ENCODE measurements at places on chromosomes 3 and 15.

DNA sequence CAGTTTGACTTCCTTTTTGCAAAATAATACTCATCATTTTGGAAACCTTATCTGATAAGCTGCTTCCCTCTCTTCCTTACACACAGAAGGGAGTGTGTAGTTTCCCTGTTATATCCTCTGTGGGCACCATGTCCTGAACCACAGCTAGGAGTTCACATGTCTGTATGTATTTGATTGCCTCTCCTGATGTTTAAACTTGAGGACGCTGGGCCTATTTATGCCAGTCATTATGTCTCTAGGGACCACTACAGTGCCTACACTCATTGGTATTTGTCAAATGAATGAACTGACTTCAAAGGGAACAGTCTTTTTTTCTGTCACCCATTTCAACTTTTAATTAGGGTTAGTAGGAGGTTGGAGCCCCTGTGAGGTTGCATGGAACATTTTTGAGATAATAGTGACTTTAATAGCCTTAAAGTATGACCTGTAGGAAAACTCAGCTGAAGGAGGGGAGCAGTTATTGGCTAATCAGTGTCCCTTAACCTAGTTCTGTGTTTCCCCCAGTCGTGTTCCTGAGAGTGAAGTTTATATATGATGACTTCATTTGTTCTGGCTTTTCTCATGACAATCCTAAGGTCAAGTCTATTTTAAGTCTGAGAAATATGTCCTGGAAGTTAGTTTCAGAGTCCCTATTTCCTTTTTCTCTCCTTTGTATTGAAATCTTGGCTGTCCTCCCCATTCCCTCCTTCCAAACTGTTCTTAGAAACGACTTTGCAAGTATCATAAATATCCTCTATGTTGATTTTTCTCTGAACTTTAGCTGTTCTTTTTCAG is 28.9 kb downstream of the PDE8A start:
- DNase-seq = no peak

DNA sequence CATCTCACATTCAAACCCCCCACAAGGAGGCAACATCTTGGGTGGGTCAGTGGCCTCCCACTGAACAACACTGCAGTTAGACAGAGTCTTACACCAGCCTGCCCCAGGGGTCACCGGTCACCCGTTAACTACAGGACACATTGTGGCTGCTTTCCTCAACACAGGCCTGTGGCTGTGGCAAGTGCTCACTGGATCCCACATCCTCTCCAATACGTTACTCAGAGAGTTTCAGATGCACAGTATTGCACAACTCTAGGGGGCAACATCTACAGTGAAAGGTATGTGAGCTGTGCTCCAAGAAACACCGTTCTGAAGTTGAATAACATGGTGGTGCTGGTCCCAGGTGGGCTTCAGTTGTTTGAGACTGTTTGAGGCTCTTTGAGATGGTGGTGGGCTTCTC is 41.0 kb downstream of the CTDSPL start:
- no peak for DNase-seq

- no peak for DNase-seq
Observed at GRCh38 chr3:54714035-54714434, 213.8 kb downstream of the LRTM1 start.

GRCh38 chr3:74842141-74842540 is 227.7 kb upstream of the CNTN3 start:
- no peak for DNase-seq

DNA sequence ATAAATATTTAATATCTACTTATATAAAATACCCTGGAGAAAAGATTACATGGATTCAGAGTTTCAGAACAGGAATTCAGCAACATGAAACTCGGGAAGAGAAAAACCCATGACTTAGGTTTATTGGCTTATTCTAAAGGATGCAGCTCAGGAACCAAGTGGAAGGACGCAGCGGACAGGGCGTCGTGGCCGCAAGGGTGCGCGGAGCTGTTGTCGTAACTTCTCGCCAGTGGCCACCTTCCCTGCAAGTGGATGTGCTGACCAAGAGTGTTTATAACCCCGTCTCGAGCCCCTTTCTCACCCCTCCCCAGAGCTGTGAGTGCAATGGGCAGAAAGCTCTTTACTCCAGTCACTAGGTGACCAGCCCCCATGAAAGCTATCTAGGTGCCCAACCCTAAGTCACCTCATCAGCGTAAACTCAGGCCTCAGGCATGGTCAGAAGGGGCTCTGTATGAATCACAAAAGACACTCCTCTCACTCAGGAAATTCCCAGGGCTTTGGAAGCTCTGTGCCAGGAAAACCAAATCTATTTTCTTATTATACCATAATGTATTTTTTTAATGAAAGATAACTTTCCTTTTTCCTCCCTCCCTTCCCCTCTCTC is 77.3 kb downstream of the CHRNA7 start:
- no peak for DNase-seq

GRCh38 chr15:85707519-85708338 is 87.0 kb downstream of the KLHL25 start:
- DNase-seq = no peak

- DNase-seq = no peak
Observed at GRCh38 chr3:190840146-190840545, 22.3 kb downstream of the GMNC start.

GRCh38 chr3:156782921-156783320 is 43.2 kb upstream of the LEKR1 start:
- no peak for DNase-seq

DNA sequence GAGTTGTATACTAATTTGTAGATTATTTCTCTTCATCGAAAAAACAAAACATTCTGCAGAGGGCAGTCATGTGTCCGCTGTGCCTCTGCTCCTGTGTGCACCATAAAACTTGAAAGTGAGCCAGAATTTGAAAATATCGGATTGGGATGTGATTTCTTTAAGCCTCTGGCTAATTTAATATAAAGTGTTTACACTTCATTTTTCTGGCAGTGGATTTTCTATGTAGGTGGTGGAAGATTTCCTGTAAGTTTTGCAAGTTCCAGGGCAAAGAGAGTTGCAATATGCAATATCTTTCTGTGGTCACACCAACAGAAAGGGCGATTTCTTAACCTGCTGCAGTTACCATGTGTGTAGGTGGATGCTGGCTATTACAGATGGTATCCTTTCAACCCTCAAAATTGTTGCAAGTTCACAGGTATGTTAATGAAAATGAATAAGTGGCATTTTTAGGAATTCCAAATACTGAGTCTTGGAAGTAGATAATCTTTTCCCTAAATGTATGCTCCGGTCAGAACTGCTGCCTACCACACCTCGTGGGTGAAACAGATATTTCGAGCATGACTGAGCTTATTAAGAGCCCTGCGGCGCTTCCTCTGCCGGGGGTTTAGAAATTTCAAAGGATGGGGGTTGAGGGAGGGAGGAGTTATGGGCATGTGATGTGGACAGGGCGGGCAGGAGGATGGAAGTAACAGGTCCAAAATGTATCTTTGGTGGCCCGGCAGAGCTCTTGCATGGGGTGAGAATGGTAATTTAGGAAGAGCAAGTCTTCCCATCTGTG is 134.0 kb downstream of the PGPEP1L start:
- no peak for DNase-seq

DNA sequence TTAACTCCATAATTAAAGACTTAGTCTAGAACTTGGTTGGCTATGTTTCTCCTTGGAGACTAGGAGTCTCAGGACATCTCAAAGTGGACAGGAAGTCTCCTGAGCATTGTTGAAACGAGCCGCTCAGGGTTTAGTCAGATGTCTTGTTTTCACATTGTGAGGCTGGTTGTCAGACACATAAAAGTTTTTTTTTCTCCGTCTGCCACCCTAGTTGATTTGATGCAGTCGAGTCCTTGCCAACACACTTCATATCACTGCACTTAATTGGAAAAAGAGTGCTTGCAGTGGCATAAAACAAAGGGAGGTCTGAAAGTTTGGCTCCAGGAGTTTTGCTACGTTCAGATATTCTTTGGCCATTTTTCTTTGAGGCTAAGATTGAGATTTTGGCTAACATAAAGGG is 92.9 kb downstream of the USP13 start:
- no peak for DNase-seq

- DNase-seq = no peak
Observed at GRCh38 chr15:55420171-55420866, 12.0 kb downstream of the PIERCE2 start.

DNA sequence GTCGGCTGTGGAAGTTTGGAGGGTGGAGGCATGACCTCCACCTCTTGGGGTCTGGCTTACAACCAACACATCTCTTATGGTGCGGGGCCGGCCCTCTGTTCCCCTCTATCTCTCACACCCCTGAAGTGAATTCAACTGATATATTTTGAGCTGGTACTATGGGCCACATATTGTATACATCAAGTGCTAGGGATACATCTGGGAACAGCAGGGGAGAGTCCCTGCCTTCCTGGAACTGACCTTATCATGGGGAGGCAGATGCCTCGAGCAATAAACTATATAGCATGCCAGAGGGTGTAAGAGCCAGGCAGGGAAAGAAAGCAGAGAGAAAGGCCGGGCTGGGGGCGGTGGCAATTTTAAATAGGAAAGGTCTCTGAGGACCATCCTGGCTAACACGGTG is 60.4 kb upstream of the TRPM1 start:
- no peak for DNase-seq

DNA sequence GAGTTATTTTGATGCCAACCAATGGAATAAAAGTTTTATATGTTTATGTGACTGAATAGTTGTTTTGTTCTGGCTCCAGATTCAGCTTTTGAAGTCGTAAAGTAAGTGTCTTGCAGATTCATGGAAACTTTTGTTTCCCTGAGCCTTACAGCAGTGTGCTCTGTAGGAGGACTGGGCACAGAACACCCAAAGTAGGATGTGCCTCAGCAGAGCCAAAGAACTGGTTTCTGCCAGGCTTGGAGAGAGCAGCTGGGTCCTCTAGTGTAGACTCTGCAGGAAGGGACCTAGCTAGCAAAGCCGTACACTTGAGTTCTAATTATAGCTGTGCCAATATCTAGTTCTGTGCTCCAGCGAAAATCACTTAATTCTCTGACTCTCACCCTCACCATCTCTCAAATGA is 261.2 kb upstream of the DNAJC19 start:
- DNase-seq = no peak

DNA sequence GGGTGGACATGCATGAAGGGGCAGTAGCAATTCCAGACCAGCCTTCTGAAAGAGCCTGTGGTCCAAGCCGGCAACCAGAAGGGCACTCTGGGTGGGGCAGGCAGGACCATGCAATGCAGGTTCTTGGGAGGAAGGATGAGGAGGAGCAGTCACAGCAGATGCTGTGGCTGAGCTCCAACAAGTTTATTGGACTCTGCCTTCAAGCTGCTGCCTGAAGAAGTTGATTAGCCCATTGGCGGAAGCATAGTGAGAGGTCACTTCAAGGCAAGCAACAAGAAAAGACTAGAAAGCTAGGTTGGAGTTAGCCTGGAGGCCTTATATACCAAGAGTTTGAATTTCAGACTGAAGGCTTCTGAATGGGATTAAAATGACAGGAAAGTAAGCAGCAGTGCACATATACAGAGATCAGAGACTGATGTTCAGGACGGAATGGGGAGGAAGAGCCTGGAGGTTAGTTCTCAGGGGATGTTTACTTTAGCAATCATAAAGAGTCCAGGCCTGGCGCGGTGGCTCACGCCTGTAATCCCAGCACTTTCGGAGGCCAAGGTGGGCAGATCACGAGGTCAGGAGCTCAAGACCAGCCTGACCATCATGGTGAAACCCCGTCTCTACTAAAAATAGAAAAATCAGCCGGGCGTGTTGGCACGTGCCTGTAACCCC is 39.9 kb downstream of the SFMBT1 start:
- no peak for DNase-seq

DNA sequence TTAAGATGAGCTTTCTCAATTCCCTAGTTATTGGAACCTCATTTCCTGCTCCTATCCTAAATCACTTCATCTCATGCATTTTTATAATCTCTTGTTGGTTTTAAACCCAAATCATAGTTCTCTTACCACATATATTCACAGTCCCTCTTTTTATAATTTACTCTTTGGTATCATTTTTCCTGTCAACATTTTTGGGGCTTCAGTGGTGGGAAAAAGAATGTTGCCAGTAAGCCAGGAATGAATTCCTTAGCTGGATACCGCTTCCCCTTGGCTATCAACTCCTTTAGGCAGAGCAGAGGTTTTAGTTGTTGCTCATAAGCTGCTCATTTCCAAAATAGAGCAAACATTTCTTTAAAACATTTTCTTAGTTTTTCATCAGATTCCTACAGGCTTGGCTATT is 112.3 kb downstream of the GALK2 start:
- no peak for DNase-seq

DNA sequence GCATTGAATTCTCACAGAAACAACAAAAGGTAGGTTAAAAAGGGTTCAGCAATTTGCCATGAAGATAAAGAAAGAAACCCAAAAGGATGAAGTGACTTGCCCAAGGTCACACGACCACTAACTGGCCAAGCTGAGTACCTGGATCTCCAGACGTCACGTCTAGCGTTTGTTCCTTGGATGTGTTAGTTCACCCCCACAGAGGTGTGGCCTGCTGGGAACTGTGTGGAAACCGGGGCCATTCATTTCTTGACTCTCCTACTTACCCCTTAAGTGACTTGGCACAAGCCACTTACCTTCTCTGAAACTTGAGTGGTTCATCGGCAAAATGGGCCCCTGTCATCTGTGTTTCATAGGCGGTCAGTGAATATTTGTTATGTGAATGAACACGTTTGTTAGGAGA is 244.3 kb upstream of the SLCO3A1 start:
- no peak for DNase-seq

GRCh38 chr3:69214241-69214640 is 91.8 kb upstream of the LMOD3 start:
- DNase-seq = no peak

GRCh38 chr3:88440701-88441100 is 290.9 kb downstream of the C3orf38 start:
- DNase-seq = no peak

DNA sequence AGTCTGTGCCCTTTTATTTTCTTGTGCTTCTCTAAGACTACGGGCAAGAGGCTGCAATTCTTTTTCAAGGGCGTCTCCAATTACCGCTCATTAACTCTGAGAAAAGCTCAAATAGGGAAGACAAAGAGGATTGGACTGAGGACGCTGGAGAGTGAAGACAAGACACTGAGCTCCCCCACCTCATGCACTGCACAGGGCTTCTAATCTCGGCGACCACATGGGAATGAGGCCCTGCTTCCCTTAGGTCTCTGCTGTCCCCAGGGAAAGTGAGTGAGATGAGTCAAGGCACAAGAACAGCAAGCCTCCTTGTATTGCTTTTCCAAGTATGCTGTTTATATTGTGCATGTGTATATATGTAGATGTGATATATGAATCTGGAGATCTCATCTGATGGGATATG is 392.2 kb upstream of the CFAP20DC start:
- no peak for DNase-seq

DNA sequence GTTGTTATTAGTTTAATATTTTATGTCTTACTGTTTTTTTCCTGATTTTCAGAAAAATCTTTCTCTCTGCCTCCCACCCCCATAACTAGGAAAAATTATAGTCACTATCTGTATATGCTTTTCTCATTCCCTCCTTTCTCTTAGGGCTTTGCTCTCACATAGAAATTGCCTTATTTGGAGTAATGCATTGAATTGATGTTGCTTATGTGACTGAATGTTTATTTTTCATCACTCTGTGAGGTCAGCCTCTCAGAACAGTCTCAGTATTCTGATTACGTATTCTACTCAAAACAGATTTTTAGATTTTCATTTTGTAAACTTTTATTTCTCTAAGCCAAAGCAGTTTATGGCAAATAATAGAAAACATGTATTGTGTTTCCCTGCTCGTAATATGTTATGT is 121.0 kb downstream of the SLMAP start:
- no peak for DNase-seq

- DNase-seq = no peak
Observed at GRCh38 chr3:36557021-36557707, 176.9 kb downstream of the STAC start.
